ENCODE measurements at places on chromosomes 11 and 22.

- no peak overlapping the region for H3K4me3 ChIP-seq
- H3K36me3 ChIP-seq: no peaks in the 10 kb centered on the region
- no peak overlapping the region for H3K27ac ChIP-seq
- no peaks in the 10 kb centered on the region for H3K4me1 ChIP-seq
These were observed 90.8 kb upstream of the HSD17B12 start for GRCh38 chr11:43589601-43590250.

- H3K36me3 ChIP-seq: no peaks in the 10 kb centered on the region
- H3K27me3 ChIP-seq: no peaks in the 10 kb centered on the region
- no peaks in the 10 kb centered on the region for H3K4me1 ChIP-seq
- no peak overlapping the region for H3K27ac ChIP-seq
These were observed 11.7 kb downstream of the SLC35C1 start for GRCh38 chr11:45816614-45817013.

DNA sequence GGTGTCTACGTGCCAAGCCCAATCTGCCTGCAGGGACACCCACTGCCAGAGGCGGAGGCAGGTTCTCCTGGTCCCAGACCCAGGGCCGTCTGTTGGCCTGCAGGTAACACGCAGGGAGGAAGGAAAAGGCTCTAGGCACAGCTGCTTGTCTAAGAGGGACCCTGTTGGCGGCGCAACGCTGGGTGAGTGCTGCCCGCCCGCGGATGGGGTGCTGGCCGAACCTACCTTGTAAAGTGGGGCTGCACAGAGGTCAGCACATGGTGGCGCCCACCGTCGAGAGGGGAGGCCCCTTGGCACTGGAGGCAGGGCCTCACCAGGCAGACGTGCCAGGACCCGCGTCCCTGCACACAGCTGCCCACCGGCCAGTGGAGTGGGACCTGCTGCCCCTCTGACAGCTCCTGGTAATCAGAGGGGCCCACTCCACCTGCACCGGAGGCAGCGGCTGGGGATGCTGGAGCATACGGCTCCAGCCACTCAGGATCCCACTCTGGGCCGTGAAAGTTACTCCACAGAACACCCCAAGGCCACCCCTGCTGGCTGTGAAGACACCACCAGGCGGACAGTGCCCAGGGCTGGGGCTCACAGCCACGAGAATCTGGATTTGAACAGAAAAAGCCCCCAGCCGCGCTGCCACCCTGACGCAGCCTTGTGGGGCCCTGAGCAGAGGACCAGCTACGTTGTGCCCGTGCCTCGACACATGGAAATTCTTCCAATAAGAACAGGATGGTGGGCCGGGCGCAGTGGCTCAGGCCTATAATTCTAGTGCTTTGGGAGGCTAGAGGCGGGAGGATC lies 24.0 kb downstream of the TBX1 start:
- no peak overlapping the region for H3K27ac ChIP-seq
- H3K4me3 ChIP-seq: no peak overlapping the region
- H3K36me3 ChIP-seq: no peaks in the 10 kb centered on the region

DNA sequence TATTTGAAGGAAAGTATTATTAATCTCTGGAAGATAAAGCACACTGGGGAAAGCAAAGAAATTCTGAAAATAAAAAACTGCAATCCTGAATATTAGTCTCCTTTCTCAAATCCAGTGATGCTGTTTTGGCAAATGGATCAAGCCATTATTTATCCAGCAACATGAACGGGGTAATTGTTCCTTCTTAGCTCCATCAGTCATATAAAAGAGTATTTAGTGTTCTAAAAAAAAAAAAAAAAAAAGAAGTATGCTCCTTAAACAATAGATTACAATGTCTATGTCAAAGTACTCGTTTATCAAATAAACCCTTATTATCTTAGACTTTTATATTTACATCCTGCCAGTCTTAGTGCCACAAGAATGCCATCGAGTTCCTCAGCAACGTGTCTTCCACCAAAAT lies 1.3 kb downstream of the RDX start:
- 0 out of 2 replicates have a peak, but pooled peaks cover 7% of the 10 kb centered on the region for H3K36me3 ChIP-seq
- peak overlapping the region; percentile 82 for H3K4me3 ChIP-seq
- H3K4me1 ChIP-seq: peaks cover 38% of the 10 kb centered on the region
- H3K27ac ChIP-seq: peak overlapping the region; percentile 89
- no peak for DNase-seq
- no peaks in the 10 kb centered on the region for H3K27me3 ChIP-seq

GRCh38 chr11:58963551-58964104 lies 24.3 kb downstream of the GLYATL1 start:
- no peak overlapping the region for H3K4me3 ChIP-seq
- no peak overlapping the region for H3K27ac ChIP-seq
- peaks cover 18% of the 10 kb centered on the region for H3K27me3 ChIP-seq
- H3K4me1 ChIP-seq: no peaks in the 10 kb centered on the region
- no peak for DNase-seq

DNA sequence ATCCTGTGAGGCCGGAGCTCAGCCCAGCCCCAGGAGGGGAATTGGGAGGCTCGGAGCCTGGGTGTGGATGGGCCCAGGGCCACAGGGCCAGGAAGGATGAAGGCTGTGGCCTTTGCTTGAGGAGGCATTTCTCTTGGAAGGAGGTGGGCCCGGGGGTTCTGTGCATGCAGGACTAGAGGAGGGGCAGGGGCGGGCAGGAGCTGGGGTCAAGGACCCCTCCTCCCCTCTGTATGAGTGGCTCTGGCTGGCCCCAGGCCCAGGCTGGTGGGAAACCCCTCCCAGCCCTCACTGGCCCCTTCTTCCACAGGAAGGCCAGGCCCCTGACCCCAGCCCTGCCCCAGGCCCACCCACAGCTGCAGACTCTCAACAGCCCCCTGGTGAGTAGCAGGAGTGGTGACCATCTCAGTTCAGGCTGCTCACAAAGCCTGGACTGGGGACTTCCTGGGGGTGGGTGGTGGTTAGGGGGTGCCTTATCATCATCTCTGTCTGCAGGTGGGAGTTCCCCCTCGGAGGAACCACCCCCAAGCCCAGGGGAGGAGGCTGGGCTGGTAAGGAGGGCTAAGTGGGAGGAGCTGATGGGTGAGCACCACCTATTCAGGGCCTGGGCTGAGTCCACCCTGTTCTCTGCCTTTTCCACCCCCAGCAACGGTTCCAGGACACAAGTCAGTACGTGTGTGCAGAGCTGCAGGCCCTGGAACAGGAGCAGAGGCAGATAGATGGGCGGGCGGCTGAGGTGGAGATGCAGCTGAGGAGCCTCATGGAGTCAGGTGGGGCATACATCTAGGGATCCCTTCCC lies 6.0 kb downstream of the KCNK7 start:
- H3K27ac ChIP-seq: no peak overlapping the region
- peaks cover 31% of the 10 kb centered on the region for H3K36me3 ChIP-seq
- H3K27me3 ChIP-seq: no peaks in the 10 kb centered on the region
- no peak overlapping the region for H3K4me3 ChIP-seq

DNA sequence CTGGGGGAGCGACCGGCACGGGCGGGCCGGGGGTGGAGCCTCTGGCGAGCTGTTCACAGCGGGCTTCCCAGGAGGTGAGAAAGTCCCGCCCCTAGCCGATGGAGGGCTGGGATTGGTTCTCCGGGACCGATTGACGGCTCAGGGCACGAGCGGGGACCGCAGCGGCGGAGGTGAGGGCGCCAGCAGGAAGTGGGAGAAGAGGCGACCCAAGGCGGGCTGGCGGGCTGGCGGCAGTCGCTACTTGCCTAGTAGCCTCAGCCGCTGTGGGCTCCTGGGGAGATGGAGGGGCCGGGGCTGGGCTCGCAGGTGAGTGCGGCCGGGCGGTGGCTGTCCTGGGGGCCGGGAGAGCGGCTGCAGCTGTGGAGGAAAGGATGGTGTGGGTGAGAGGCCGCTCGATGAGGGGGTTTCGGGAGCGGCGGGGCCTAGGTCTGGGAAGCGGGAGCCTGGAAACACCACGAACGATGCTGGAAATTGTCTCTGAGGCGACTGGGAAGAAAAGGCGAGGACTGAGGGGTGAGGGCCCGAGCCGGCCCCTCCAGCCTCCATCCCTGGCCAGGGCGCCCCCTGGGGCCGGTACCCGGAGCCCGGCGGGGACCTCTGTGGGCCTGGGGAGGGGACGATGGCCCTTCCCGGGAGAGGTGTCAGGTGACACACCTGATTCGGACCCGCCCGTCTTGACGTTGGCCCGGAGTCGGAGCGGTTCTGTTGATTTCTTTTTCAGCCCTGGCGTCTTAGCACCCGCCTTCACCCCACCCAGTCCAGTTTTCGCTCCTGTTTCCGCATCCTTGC lies at the start of gene ZDHHC13:
Gene ZDHHC13, plus strand, starts transcription at position 198 of the 789 bp plus-strand sequence. Its CDS starts 82 bp downstream, at position 280.
- DNase-seq: peak; percentile 93
- no peaks in the 10 kb centered on the region for H3K27me3 ChIP-seq
- H3K4me1 ChIP-seq: peaks cover 15% of the 10 kb centered on the region

GRCh38 chr22:29183971-29184848 lies 21.5 kb upstream of the EMID1 start:
- no peaks in the 10 kb centered on the region for H3K4me1 ChIP-seq
- H3K36me3 ChIP-seq: no peaks in the 10 kb centered on the region
- no peak overlapping the region for H3K27ac ChIP-seq
- H3K4me3 ChIP-seq: no peak overlapping the region
- no peak for DNase-seq

- H3K27me3 ChIP-seq: no peaks in the 10 kb centered on the region
- DNase-seq: no peak
- H3K4me1 ChIP-seq: peaks cover 7% of the 10 kb centered on the region
- no peak overlapping the region for H3K27ac ChIP-seq
These were observed 73.4 kb downstream of the LINC01488 start for GRCh38 chr11:69554849-69555248.

- no peak overlapping the region for H3K4me3 ChIP-seq
- no peaks in the 10 kb centered on the region for H3K36me3 ChIP-seq
- H3K27me3 ChIP-seq: peaks cover 61% of the 10 kb centered on the region
- H3K4me1 ChIP-seq: no peaks in the 10 kb centered on the region
- H3K27ac ChIP-seq: no peak overlapping the region
These were observed 440.1 kb downstream of the NTM start for GRCh38 chr11:131810541-131810940.

DNA sequence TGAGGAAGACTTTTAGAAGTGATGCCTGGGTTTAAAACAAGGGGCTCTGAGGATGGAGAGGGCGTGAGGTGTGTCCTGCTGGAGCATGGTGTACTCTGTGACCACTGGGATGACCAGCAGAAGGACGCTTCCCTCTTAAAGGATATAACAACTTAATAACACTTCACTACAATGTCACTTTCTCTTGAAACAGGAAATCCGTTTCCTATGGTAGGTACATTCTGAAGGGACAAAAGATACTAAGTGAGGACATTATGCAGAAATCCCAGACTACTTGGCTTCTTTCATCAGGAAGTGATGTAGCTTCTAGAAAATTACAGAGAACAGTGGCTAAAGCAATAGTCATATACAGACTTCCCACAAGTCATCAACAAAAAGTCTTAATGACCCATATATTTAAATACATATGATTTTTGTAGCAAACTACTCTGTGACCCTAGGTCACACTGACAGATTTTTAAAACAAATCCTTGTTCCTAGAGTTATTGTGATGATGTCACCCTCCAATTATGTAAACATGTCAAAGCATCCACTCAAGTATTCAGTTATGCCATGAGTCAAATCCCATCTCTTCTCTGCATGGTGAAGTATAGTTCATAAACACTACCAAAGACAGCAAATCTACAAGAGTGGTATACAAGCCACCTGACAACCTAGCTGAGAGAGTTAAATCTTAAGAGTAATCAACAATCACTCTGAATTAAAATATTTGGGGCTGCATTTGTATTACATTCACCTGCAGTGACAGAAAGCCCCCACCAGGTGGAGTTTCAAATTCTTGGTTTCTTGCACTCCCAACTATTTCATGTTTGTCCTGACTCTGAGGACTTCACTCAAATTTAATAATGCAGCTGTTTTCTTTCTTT lies 32.8 kb downstream of the PITPNB start:
- H3K27ac ChIP-seq: no peak overlapping the region
- no peak overlapping the region for H3K4me3 ChIP-seq
- peaks cover 23% of the 10 kb centered on the region for H3K4me1 ChIP-seq
- H3K27me3 ChIP-seq: no peaks in the 10 kb centered on the region
- DNase-seq: no peak

- peaks cover 18% of the 10 kb centered on the region for H3K4me1 ChIP-seq
- no peak overlapping the region for H3K4me3 ChIP-seq
- H3K36me3 ChIP-seq: peaks cover 88% of the 10 kb centered on the region
- no peaks in the 10 kb centered on the region for H3K27me3 ChIP-seq
These were observed 11.0 kb downstream of the TNKS1BP1 start for GRCh38 chr11:57313788-57314135.
